ENCODE measurements at places on chromosomes 1 and 21. TPM values are rescaled to one million over a fixed set of nuclear protein-coding genes. Genes with fewer than 3 reads are reported as not detected.

DNA sequence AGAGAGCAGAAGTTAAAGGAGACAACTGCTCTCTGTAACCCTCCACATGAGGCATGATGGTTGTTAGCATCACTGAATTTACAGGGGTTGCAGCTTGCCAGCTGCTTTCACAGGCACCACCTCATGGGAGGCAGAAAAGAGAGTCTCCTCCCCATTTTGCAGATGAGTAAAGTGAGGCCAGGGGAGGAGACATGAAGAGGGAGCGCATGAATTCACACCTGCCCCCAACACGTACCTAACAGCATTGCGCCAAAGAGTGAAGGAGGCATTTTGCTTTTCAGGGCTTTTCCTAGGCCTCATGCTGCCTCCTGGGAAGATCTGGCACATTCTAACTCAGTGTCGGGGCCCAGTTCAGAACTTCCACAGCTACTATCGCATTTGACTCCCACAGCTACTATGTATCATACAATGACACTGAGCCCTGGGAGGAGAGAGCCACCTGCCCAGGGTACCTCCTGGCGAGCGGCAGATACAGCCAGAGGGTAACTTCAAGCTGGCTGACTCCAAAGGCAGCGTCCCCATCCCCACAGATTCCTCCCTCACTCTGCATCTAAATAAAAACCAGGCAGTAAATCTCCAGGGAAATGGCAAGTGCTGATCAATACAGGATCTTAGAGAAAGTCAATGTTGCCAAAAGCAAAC, 34.0 kb downstream of the GLIS1 start:
- no peak for DNase-seq

DNA sequence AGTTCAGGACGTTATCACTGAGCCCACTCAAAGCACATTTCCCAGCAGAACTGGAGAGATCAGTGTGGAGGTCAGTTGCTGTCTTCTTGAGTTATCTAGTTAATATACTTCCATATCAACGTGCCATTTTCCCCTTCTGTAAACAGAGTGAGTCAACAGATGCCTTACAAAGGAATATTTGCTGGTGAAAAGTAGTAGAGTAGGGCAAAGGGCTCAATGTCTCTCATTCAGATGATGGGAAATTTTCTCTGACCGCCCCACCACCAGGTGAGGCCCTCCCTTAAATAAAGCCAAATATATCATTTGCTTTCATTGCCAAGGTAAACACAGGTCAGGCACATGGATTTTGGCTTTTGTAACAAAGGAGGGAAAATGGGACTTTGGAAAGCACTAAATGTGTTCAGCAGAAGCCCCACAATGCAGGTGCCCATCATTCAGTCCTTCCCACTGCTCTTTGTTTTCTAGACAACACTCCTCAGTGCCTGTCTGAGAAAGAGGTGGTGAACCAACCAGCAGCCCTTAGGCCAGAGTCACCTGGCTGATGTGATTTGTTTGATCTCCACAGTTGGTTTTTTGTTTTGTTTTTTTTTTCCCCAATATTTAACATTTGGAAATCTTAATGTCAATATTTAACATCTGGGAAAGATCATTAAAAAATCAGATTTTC, 40.5 kb upstream of the SAMD13 start:
- no peak for DNase-seq

- no peak for DNase-seq
Observed at GRCh38 chr21:18954441-18954844, 550.9 kb upstream of the TMPRSS15 start.

- DNase-seq = no peak
Observed at GRCh38 chr1:198528364-198528763, 12.1 kb downstream of the ATP6V1G3 start.

- peak; percentile 84 for DNase-seq
Observed at GRCh38 chr21:43775795-43776430, at the start of gene CSTB. TSS of gene CSTB (minus strand) at chr21:43776308. CDS start at chr21:43776269, 39 bp downstream.

DNA sequence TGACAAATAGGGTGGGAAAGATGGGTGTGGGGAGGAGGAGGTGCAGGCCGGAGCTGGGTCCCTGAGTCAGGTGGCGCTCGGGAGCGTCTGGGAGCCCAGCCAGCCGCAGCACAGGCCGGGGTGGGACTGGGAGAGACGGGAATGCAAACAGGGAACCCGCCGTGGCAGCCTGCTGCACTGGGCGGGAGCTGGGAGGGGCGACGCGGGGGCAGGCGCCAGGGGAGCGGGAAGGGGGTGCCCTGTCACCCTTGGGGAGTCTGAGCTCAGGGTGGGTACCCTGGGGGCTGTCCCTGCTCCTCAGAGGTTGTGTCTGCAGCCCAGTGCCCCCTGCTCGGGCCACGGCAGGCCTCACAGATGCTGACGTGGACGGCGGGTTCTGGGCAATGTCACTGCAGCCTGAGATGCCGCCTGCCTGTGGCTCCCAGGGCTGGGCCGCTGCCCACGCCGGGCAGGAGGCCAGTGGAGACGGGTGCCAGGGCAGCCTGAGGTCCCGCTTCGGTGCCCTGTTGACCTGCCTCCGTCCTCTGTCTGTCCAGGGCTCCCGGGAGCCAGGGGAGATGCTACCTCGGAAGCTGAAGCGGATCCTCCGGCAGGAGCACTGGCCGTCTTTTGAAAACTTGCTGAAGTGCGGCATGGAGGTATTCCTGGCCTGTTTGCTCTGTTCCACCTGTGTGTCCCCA, 16.6 kb upstream of the LRRC3 start:
- DNase-seq = peak; percentile 78

Gene SLC39A1
- total RNA-seq = 35.5 TPM

DNA sequence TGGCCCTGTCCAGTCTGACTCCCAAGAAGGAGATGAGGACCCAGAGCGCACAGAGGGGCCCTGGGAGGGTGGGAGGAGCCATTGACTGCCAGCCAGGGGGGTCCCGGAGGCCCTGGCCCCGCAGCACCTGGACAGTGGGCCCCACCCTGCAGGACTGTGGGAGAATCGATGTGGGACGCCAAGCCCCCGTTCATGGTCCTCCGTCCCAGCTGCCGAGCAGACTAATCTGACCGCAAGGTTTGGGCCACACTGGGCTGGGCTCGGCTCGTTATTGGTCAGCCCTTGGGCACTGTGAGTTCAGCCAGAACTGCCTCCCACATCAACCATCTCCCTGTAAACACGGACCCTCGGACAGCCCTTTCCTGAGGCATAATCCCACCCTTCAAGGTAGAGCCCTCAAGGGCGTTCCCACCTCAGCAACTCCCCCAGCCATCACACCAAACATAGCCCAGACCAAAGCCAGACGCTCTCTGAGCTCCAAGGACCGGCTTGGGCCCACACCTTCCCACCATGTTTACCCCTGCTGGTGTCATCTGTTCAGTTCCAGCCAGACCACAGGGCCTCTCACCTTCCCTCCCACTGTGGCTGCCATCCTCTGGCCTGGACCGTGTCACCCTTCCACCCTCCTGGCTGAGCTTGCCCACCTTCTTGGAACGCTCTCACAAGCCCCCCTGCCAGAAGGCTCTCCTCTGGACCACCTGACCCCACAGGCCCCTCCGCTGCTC, 16.2 kb upstream of the POFUT2 start:
- DNase-seq = peak; percentile 9

- no peak for DNase-seq
Observed at GRCh38 chr1:17636612-17637011, 97.1 kb downstream of the ARHGEF10L start.

- peak; percentile 44 for DNase-seq
Observed at GRCh38 chr1:170562646-170563338, 30.8 kb downstream of the GORAB start.

GRCh38 chr1:229843627-229844238, 217.7 kb downstream of the URB2 start:
- DNase-seq = peak; percentile 61

Gene EIF4G3
- total RNA-seq = 48.8 TPM

Gene CD164L2
- total RNA-seq = 1.3 TPM

Gene LRRC8C
- total RNA-seq = 4.6 TPM

Gene TP53BP2
- 22.3 TPM for total RNA-seq

Gene KRTAP10-8
- not detected for total RNA-seq

DNA sequence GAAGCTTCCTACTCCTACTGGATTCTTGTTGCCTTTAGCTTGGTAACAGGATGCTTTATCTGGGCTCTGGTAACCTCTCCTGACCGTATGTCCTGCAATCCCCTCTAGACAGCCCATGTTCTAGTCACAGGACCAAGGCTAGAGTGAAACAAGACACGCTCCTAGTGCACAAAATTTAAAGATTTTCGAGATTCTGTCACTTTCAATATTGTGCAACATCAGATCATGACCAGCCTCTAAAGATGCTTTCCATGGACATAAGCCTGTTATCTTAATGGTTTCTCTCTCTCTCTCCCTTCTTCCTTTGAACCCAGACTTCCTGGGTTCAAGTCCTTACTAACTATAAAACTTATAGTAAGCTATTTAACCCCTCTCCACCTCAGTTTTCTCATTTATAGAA, 1.6 kb upstream of the LY9 start:
- no peak for DNase-seq

DNA sequence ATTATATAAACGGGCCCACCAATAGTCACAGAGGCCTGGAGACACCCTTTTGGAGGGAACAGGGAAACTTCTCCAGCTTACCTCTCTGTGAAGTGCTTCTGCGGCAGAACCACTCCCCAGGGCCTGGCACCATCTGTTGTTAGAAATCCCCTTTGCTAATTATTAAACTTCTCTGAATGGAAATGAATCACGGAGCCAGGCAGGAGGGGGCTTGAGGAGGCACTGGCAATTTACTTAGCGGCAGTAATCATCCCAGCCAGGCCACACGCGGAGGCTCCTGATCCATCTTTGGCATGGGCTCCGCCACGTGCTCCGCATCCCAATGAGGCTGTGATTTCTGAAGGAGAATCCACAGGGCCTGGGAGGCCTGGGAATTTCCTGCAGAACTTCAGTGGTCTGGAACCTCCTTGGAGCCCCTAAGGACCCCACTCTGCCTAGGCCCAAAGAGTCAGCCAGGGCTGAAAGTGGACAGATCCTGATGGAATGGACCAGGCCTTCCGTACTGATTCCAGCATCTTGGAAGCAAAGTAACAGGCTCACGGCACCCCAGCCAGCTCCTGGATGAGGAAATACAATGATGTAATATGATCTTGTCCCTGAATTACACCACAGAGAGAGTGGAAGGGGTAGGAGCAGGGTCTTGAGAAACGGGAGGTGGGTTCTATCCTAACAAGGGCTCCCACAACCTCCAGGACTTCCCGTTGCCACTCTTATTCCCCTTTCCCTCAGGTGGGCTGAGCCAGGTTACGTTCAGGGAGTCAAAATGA, 62.3 kb downstream of the GRIK3 start:
- DNase-seq = no peak

DNA sequence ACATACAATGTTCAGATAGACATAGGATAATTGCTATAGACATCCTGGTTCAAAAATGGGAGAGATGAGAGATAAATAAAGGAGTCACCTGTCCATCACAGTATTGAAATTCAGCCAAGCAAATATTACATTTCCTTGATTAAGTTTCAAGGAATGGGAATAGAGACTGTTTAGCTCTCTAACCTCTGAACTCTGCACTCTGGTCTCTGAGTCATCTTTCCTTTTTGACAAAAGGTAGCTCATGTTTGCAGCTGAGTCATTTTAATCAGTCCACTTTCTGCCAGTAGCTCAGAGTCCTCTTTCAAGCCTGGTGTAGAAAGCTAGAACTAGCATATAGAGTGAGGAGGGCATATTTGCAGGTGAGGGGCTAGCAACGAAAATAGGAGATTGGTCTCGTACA, 51.4 kb upstream of the GJA8 start:
- DNase-seq = no peak

GRCh38 chr1:66152034-66152433, 359.3 kb downstream of the PDE4B start:
- DNase-seq = no peak

- no peak for DNase-seq
Observed at GRCh38 chr1:69510026-69510425, 57.7 kb upstream of the LRRC7 start.

- DNase-seq = no peak
Observed at GRCh38 chr1:93614541-93614940, 67.1 kb downstream of the BCAR3 start.

GRCh38 chr1:110746644-110747259, 72.0 kb upstream of the KCNA3 start:
- DNase-seq = peak; percentile 50

Gene TAS1R1
- not detected for total RNA-seq

DNA sequence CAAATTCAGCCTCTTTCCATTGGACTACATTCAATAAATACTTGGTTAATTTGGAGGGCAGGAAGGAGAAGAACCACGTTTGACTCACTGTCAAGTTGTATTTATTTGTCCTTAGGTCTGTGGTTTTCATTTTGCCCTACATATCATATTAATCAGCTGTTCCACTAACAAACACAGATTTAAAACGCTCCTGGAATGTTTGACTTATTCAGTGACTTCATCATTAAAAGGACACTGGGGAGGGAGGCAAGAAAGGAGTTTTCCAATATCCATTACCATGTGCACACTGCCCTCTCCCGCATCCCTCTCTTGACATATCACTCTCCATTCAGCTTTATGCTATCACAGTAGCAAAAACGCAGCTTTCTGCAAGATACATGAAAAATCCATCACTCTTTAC, 98.2 kb upstream of the C1orf87 start:
- DNase-seq = no peak

Gene C1orf210
- total RNA-seq = 6.6 TPM

- peak; percentile 22 for DNase-seq
Observed at GRCh38 chr1:53541761-53542550, 82.8 kb downstream of the DMRTB1 start.

GRCh38 chr21:46095814-46096595, 1.9 kb upstream of the COL6A2 start:
- DNase-seq = no peak

Gene CDKN2C
- total RNA-seq = 11.9 TPM

DNA sequence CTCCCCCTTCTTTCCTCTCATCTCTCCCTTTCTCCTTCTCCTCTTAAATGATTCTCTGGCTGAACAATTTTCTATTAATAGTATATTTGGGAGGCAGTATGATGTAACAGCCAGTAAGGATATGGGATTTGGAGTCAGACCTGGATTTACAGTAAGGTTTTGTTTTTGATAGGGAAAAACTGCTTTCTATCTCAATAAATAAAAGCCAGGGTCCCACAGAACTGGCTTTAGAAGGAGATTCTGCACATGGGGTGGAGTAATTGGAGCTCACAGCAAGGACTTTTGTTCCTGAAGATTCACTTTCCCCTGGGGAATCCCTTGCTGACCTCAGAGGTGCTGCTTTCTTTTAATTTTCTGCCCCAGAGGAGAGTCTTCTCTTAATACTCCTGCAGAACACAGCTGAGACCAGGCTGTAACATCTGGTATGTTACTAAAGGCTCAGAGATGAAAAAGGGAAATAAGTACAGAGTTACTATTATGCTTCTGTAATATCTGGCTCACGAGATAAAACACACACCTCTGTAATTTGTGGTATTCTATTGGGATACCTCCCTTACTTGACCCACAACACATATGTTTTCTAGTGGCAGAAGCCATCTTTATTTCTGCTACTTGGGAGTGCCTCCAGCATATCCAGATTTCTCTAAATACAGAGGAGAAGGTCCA, 13.4 kb downstream of the EPB41 start:
- no peak for DNase-seq

Gene DYNLT5
- total RNA-seq = not detected
